ENCODE measurements at places on chromosomes 1 and 21. TPM values are rescaled to one million over a fixed set of nuclear protein-coding genes. Genes with fewer than 3 reads are reported as not detected.

DNA sequence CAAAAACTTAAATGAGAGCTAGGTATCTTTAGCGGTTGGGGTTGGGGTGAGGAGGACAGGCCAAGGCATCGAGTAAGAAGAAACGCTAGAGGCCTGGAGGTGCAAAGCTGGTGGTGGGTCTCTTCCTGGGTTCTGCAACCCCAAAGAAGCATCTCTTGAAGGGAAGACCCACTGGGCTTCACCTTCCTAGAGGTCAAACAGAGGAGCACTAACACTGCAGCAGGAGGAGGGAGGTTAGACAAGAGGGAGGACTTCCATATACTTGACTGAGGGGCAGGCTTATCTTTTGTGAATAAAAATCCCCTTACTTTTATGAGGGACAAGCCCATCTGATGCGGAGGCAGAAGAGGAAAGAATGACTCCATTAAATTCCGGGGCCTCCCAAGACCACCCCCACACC, 2.5 kb downstream of the MEX3A start:
- H3K4me3 ChIP-seq: no peak overlapping the region
- H3K36me3 ChIP-seq: no peaks in the 10 kb centered on the region
- DNase-seq: no peak
- no peaks in the 10 kb centered on the region for H3K27me3 ChIP-seq

The ANKRD34A gene
- 0.51 TPM for polyA plus RNA-seq

The FAAP20 gene
- polyA plus RNA-seq: 72.6 TPM

DNA sequence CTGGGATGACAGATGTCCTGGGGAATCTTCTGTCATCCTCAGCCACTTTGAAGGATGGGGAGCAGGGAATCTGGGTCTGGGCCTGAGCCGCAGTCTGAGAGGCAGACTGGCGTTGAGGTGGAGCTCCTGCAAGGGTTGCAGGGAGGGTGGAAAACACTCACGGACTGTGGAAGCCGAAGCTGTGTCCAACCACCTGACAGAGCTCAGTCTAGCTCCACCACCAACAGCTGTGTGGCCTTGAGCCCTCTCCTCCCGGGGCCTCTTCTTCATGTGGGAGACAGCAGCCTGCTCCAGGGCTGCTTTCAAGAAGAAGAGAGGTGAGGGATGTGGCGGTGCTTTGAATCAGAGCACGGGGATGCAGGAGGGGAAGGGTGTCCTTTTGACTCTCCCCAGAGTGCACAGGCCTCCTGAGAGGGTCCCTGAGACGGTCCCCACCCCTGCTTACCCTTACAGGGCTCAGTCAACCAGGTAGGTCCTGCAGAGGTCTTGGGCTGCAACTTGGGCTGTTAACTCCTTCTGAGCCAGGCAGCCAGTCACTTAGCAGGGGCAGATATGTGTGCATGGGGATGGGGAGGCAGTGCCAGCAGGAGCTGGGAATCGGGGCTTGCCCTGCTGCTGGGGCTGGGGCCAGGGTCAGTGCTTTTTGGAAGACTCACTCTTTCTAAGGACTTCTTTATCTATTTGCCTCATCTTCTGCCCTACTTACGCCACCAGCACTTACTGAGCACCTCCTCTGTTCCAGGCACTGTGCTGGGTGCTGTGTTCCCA, 216.3 kb downstream of the PTPRU start:
- peak; percentile 49 for DNase-seq
- H3K4me1 ChIP-seq: no peaks in the 10 kb centered on the region
- no peak overlapping the region for H3K27ac ChIP-seq

GRCh38 chr1:26848941-26849774, 13.8 kb upstream of the SFN start:
- H3K4me1 ChIP-seq: no peaks in the 10 kb centered on the region
- H3K4me3 ChIP-seq: no peak overlapping the region
- H3K36me3 ChIP-seq: no peaks in the 10 kb centered on the region
- DNase-seq: no peak

- no peaks in the 10 kb centered on the region for H3K27me3 ChIP-seq
- no peaks in the 10 kb centered on the region for H3K36me3 ChIP-seq
- peaks cover 54% of the 10 kb centered on the region for H3K4me1 ChIP-seq
- no peak overlapping the region for H3K4me3 ChIP-seq
Observed at GRCh38 chr1:204084247-204084772, 11.4 kb downstream of the SOX13 start.

- no peak overlapping the region for H3K27ac ChIP-seq
- H3K36me3 ChIP-seq: no peaks in the 10 kb centered on the region
- H3K4me1 ChIP-seq: no peaks in the 10 kb centered on the region
- no peaks in the 10 kb centered on the region for H3K27me3 ChIP-seq
- H3K4me3 ChIP-seq: no peak overlapping the region
Observed at GRCh38 chr21:16873176-16873575, 639.7 kb upstream of the CXADR start.

DNA sequence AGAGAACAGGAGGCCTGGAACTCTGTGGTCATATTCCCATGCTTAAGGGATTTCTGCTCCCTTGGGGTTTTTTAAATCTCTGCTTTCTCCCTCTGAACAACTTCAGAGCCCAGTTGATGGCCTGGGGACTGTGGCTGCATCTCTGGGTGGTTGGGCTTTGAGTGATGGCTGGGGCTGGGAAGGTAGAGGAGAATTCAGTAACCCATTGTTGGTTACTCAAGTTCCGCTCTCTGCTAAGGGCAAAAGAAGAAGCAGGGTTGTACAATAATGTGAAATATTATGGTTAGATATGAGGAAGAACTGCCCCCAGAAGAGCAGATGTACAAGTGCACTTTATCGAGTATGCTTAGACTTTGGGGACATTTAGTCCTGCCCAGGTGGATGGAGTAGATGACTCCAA, 72.1 kb upstream of the CNTN2 start:
- no peaks in the 10 kb centered on the region for H3K36me3 ChIP-seq
- no peak overlapping the region for H3K4me3 ChIP-seq
- no peaks in the 10 kb centered on the region for H3K27me3 ChIP-seq

The PDC gene
- polyA plus RNA-seq: not detected

- no peak overlapping the region for H3K27ac ChIP-seq
- H3K4me3 ChIP-seq: no peak overlapping the region
- H3K36me3 ChIP-seq: no peaks in the 10 kb centered on the region
- no peaks in the 10 kb centered on the region for H3K4me1 ChIP-seq
Observed at GRCh38 chr1:99566290-99567021, 79.5 kb upstream of the PALMD start.

GRCh38 chr1:170303034-170303433, 157.3 kb downstream of the NTMT2 start:
- H3K4me3 ChIP-seq: no peak overlapping the region
- no peak overlapping the region for H3K27ac ChIP-seq
- no peaks in the 10 kb centered on the region for H3K4me1 ChIP-seq
- no peak for DNase-seq

- H3K27me3 ChIP-seq: no peaks in the 10 kb centered on the region
- H3K4me3 ChIP-seq: no peak overlapping the region
- no peaks in the 10 kb centered on the region for H3K36me3 ChIP-seq
Observed at GRCh38 chr1:116031302-116031835, 55.1 kb downstream of the SLC22A15 start.

DNA sequence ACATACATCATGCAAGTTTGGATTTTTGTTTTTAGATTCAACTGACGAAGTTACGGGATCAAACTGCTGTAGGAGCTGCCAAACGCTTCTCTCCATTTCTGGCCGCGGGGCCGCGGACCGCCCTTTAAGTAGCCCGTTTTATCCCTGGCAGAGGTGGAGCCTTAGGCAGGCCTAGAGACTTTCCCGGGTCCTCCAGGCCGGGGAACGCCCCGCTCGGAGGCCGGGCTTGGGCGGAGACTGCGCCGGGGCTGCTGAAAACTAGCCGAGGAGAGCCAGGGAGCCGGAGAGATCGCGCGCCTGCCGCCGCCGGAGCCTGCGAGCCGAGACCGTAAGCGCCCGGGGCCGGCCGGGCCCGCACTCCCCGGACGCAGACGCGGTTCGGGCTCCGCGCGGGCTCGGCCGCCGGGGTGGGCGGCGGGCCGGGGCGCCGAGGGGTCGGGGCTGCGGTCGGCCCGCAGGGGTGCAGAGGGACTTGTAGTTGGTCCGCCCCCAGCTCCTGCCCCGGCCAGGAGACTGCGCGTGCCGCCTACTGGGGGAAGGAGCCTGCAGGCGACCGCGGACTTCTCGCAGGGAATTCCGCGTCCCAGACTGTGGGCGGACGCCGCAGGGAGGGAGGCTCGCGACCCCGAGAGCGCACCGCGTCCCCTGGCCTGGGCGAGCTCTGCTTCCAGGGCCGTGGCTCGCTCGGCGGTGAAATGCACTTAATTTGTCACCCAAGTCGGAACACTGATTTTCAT, at the start of gene EPHX1:
TSS of gene EPHX1 (plus strand) at position 283 of the 737 bp plus-strand sequence. CDS start 18,606 bp downstream, outside the sequence.
- peak; percentile 93 for DNase-seq
- H3K4me3 ChIP-seq: peak within 1 kb of the TSS; percentile 77
- H3K36me3 ChIP-seq: no peaks in the 10 kb centered on the region
- no peaks in the 10 kb centered on the region for H3K27me3 ChIP-seq

The ADGRB2 gene
- 11.8 TPM for polyA plus RNA-seq

DNA sequence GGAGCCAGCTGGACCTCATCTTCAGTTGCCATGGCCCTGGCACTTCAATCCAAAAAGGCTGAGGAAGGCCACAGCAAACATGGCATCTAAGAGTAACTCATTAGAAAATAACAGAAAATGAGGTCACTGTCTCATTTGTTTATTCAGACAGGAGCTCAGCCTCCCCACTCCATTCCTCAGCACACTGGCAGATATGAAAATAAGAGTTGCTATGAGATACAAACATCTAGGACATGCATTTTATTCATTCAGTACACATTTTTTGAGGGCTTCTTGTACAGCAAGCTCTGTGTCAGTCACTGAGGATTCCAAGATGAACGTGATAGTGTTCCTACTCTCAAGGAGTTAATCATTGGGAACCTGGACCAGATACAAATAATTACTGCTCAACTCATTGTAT, 32.7 kb upstream of the TMEM125 start:
- no peak for DNase-seq
- H3K4me3 ChIP-seq: no peak overlapping the region
- no peak overlapping the region for H3K27ac ChIP-seq
- H3K4me1 ChIP-seq: peaks cover 7% of the 10 kb centered on the region
- no peaks in the 10 kb centered on the region for H3K27me3 ChIP-seq

The STYXL2 gene
- polyA plus RNA-seq: 0.99 TPM

The CDA gene
- 2.5 TPM for polyA plus RNA-seq

- H3K36me3 ChIP-seq: no peaks in the 10 kb centered on the region
- H3K27me3 ChIP-seq: no peaks in the 10 kb centered on the region
- H3K4me3 ChIP-seq: no peak overlapping the region
- DNase-seq: peak; percentile 59
- no peak overlapping the region for H3K27ac ChIP-seq
- H3K4me1 ChIP-seq: no peaks in the 10 kb centered on the region
Observed at GRCh38 chr1:117067533-117068370, 7.6 kb downstream of the TTF2 start.

DNA sequence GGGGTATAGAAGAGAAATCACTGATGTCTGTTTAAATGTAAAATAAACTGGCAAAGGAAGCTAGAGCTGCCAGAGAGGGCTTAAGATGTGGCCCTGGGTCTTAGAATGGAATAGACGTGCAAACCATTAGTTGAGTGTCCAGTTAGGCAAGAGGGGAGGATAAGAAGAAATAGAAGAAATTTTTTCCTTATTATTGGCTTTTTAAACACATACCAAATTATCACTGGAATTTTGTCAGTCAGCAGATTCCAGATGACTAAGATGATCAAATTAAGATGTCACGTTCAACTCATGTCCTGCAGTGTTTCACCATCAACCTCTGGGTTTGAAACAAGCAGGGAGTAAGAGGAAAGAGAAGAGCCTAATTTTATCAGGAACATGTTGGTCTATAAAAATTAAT, 71.6 kb upstream of the C1orf21 start:
- no peak overlapping the region for H3K27ac ChIP-seq
- H3K4me3 ChIP-seq: no peak overlapping the region
- H3K4me1 ChIP-seq: no peaks in the 10 kb centered on the region
- no peaks in the 10 kb centered on the region for H3K36me3 ChIP-seq

DNA sequence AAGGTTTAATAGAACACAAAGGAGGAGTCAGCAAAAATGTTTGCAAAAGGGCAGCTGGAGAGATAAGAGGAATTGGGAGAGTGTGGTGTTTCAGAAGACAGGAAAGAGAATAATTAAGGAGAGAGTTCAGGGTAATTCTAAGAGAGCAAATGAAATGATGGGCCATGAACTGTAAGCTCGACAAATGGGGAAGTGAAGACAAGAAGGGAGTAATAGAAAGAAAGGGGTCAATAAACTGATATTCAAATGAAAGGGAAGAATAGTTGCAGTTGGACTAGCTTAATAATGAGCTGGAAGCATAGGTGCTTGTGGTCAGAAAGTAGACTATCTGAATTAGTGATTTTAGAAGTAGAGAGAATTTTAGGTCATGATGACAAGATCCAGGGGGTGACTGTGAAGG, 15.6 kb upstream of the RNF220 start:
- DNase-seq: no peak
- H3K27ac ChIP-seq: no peak overlapping the region
- H3K4me1 ChIP-seq: no peaks in the 10 kb centered on the region
- H3K27me3 ChIP-seq: no peaks in the 10 kb centered on the region
- no peak overlapping the region for H3K4me3 ChIP-seq

The PAPPA2 gene
- polyA plus RNA-seq: 0.80 TPM

- H3K4me3 ChIP-seq: peak overlapping the region; percentile 82
- peak overlapping the region; percentile 81 for H3K27ac ChIP-seq
- H3K36me3 ChIP-seq: no peaks in the 10 kb centered on the region
- H3K27me3 ChIP-seq: no peaks in the 10 kb centered on the region
- H3K4me1 ChIP-seq: peaks cover 8% of the 10 kb centered on the region
Observed at GRCh38 chr21:38806153-38806941, 618 bp downstream of the ETS2 start.

DNA sequence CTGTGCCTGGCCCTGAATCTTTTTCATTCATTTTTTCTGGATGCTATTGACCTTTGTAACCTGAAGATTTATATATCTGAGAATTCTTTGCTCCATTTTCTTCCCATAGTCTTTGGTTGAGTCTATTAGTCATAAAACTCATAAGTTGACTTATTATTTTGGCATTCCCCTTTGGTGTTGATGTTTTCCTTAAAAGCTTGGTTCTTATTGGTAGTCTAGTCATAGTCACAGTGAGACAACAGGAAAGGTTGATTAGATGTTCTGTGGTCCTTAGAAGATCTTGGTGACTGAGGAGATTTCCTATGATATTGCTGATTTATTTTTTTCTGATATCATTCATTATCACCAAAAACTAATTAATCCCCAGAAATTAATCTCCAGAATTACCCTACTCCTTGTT, 86.2 kb downstream of the PTPRC start:
- no peaks in the 10 kb centered on the region for H3K27me3 ChIP-seq
- H3K4me1 ChIP-seq: no peaks in the 10 kb centered on the region
- no peak for DNase-seq
- H3K27ac ChIP-seq: no peak overlapping the region
- H3K4me3 ChIP-seq: no peak overlapping the region

DNA sequence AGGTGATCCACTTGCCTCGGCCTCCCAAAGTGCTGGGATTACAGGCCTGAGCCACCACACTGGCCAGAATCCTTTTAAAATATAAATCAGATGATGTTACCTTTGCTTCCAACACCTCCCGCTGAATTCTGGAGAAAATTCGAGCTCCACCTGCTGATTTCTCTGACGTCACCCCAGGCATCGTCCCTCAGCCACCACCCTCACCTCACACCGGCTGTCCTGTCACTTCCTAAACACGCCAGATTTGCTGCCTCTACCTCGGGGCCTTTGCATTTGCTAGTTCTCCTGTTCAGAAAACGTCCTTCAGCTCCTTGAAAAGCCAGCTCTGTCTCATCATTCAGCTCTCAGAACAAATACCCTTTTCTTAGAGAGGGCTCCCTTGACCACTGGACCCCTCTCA, 57.9 kb downstream of the FBXO2 start:
- no peaks in the 10 kb centered on the region for H3K36me3 ChIP-seq
- DNase-seq: no peak
- no peaks in the 10 kb centered on the region for H3K4me1 ChIP-seq
- H3K4me3 ChIP-seq: no peak overlapping the region

GRCh38 chr21:46297338-46298271, 11.5 kb downstream of the YBEY start:
- H3K27me3 ChIP-seq: no peaks in the 10 kb centered on the region
- H3K4me3 ChIP-seq: peak overlapping the region; percentile 37
- peak overlapping the region; percentile 79 for H3K27ac ChIP-seq
- H3K36me3 ChIP-seq: no peaks in the 10 kb centered on the region
- peak; percentile 32 for DNase-seq
